ENCODE measurements at places on chromosomes 2 and 18.

- peak; percentile 8 for DNase-seq
These were observed 567.6 kb downstream of the PLCL1 start for GRCh38 chr2:198371921-198372543.

DNA sequence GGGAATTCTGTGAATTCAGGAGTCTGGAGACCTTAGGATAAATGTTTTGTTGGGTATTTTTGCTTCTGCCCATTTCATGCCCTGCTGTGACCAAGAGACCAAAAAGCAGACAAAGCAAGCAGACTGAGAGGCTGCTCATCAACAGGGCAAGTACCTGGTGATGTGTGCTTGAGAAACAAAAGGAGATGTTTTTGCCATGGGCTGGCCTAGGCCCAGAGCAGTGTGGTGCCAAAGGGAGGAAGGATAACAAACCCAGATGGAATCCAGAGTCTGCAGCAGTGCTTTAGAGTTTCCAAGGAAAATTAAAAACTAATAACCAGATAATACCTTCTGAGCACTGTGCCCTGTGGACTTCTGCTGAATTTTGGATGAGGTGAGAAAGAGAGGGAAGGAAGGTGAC is 538.4 kb downstream of the STK39 start:
- no peak for DNase-seq

- DNase-seq = peak; percentile 73
These were observed 9.7 kb downstream of the ITGA4 start for GRCh38 chr2:181466661-181467576.

DNA sequence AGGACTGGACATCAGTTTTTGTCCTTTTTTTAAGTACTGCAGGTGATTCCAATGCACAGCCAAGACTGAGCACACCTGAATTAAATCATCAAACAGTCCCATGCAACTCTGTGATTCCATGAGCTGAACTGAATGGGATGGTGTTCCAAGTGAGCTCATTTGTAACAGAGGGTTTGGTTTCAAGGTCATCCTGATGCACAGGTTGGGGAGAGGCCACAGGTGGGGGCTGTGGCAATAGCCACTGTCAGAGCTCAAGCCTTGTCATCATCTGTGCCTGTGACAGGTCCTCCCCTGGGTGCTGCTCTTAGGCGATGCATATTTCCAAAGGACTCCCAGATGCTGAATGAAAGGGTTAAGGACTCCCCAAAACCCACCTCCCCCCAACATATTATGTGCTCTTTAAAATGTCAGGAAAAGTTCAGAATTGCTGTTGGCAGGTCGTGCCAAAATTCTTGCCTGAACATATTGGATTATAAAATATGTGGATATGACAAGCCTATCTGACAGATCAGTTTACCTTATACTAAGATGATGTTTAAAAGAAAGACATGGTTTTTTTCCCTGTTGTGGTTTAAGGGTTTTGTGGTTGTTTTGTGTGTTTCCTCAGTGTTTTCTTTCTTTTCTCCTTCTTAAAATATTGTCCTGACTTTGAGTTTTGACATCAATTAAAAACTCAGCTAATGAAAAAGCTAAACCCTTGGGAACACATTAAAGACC is 263.5 kb upstream of the SIX2 start:
- no peak for DNase-seq

DNA sequence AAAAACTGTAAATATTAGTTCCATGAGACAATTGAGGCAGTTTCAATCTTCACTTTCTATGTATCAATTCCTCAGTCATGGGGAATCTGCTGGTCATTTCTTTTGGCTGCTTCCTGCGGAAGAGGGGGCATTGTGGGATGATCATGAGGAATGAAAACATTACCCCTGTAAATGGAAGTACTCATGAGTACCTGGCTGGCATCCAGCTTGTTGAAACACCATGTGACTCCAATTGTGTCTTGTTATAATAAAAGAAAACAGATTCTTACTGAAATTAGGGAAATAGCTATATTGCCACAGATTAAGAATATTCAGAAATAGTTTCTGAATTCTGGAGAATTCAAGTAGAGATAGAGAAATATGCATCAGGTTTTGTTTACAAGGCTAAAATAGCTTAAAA is 41.6 kb upstream of the GPR39 start:
- DNase-seq = no peak

- DNase-seq = no peak
These were observed 259.6 kb downstream of the SS18 start for GRCh38 chr18:25830787-25831186.

GRCh38 chr2:172012677-172013391 is 13.1 kb downstream of the METAP1D start:
- DNase-seq = no peak

- DNase-seq = no peak
These were observed 33.7 kb upstream of the OSBPL6 start for GRCh38 chr2:178160601-178161000.

DNA sequence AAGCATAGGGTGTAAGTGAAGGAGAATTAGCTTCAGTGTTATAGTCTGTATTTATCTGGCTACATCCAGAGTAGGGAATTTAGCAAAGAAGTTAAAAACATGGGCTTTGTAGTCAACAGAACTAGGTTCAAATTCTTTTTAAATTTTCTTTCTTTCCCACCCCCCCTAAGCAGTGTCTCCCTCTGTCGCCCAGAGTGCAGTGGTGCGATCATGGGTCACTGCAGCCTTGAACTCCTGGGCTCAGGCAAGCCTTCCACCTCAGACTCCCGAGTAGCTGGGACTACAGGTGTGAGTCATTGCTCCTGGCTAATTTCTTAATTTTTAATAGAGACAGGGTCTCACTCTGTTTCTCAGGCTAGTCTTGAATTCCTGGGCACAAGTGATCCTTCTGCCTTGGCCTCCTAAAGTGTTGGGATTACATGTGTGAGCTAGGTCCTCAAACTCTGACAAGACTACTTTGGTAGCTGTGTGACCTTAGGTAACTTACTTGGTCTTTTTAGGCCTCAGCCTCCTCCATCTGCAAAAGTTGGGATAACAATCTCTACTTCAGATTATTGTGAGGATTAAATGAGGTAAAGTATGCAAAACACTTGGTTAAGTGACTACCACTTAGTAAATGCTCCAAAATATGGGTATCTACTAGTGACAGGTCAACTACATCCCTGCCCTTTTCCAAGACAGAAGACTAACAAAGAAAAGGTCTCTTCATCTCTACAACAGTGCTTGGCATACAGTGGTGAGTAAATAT is 17.8 kb downstream of the DOK1 start:
- DNase-seq = no peak

DNA sequence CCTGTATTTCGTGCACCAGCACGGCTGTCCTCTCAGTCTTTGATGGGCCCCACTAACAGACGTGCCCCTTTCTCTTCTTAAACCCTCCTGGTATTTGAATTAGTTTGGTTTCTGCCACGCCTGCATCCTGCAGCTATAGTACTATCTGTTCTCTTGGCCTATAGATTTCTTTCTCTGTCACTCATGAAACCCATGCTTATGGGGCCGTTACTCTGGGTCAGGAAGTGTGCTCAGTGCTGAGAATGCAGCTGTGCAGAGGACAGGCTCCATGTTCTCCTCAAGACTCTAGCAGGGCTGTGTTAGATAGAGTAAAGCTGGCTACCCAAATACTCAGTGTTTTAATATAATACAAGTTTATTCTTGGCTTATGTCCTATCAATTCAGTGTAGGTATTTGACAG is 180.0 kb downstream of the INSIG2 start:
- DNase-seq = no peak

DNA sequence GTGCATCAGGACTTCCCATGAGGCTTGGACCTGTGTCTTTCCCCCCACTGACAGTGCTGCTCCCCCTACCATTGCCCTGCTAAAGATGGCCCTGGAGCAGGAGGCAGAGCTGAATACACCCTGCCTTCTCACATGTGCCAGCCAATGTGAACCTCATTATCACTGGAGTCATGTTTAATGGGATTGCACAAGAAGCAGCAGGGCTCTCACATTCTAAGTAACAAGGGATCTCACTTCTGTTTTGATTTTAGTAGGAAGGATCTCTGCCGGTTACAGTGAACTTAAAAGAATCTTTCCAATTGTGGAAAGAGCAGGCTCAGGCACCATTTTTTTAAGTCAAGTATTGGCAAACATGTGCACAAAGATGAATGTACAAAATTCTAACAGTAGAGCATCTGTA is 322.1 kb upstream of the MEX3C start:
- DNase-seq = no peak

GRCh38 chr2:190670182-190670946 is 21.5 kb downstream of the NAB1 start:
- DNase-seq = no peak

DNA sequence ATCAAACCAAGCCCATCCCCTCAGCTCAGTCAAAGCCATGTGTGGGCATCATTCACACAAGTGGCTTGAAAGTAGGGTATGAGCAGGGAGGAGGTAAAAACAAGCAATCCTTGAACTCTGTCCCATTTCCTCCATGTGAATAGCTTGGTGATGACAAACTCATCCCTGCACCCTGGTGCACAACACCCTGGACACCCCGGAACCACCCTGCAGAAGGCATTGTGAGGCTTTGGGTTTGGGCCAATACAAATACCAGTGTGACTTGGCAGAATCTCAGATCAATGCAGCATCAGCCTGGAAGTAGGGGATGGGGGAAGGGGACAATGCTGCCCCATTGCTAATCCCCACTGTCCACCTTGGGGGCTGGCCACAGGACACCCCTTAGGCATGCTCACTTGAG is 28.6 kb downstream of the TGFA start:
- no peak for DNase-seq

GRCh38 chr2:135909976-135910375 is 33.7 kb upstream of the MCM6 start:
- DNase-seq = no peak

- DNase-seq = no peak
These were observed 55.5 kb downstream of the SEPTIN10 start for GRCh38 chr2:109558076-109558882.

DNA sequence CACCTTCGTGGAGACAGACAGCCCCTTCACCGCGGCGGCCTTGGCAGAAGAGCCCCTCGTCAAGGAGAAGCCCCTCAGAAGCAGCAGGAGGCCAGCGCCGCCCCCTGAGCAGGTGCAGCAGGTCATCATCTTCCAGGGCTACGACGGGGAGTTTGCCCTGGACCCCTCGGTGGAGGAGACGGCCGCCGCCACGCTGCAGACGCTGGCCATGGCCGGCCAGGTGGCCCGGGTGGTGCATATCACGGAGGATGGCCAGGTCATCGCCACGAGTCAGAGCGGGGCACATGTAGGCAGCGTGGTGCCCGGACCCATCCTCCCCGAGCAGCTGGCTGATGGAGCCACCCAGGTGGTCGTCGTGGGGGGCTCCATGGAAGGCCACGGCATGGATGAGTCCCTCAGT is 145.7 kb downstream of the PTGR3 start:
- DNase-seq = no peak

GRCh38 chr2:226424971-226425370 is 374.6 kb downstream of the IRS1 start:
- no peak for DNase-seq

- DNase-seq = no peak
These were observed 24.4 kb downstream of the CRYGD start for GRCh38 chr2:208099682-208100470.

- DNase-seq = no peak
These were observed 134.8 kb downstream of the PRKCE start for GRCh38 chr2:45786030-45786835.

- DNase-seq = no peak
These were observed 11.6 kb downstream of the MAP3K20 start for GRCh38 chr2:173087214-173087581.

GRCh38 chr2:33370636-33371265 is 105.7 kb upstream of the RASGRP3 start:
- DNase-seq = no peak

- DNase-seq = no peak
These were observed 129.6 kb downstream of the RBMS1 start for GRCh38 chr2:160363961-160364360.

DNA sequence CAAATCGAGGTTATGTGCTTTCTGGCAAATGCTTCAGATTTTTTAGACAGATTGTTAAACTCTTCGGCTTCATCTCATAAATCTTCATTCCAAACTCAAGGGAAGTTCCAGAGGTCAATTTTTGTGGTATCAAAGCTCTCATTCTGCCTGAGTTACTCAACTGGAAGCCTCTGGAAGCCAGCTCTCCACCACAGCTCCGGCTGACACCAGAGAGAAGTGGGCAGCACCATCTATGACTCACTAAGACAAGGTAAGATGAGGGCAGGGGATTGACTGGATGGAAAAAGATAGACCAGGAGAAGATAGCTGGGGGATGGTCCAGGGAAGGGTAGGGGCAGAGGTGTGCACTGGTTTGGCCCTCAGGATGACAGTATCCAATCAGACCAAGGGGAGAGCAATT is 137.3 kb upstream of the HNRNPA3 start:
- no peak for DNase-seq

DNA sequence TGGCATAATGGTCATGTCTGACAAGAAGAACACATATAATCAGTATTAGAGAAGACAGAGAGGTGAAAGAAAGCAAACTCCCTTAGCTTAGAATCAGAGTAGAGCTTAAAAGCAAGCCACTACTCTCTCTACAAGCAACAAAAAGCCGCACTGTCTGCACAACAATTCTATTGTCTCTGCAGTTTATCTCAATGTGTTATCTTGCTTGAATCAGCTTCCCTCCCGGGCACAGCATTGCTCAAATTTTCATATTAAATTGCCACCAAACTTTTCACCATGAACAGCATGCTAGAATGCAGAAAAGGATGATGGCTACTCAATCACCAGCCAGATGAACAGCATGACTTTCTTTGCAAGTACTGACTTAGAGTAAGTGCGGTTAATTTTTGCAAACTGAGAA is 356.0 kb upstream of the KYNU start:
- no peak for DNase-seq

DNA sequence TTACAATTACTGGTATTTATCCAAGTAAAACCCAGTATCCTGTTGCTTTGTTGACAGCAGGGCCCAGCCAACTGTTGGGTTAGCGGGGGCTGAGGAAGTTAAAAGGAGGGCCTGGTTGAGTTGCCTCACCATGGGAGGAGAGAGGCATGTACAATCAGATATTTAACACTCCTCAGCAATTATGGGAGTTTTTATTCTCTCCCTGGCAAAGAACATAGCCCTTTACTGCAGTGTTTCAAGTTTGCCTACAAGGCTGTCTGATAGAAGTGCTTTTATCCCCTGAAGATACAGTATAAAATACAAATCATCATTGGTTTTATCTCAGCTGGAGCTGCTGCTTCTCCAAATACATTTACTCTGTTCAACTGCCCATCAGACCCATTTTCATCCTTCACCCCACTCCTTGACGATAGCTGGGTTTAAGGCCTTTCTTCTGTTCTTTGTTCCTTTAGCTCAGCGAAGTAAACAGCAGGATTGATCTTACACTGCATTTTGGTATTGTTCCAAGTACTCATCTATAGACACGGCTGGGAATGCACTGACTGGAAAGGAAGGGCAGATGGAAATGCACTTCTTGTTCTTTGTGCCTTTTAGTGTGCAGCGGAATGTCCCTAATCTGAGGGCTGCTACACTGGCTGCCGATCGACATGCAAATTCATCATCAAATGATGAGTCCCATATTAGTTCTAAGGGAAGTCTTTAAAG is 402.5 kb upstream of the SPRED2 start:
- no peak for DNase-seq

Data from T-helper 1 cell (primary cell).